ENCODE measurements at places on chromosomes 4 and X. TPM values are rescaled to one million over a fixed set of nuclear protein-coding genes. Genes with fewer than 3 reads are reported as not detected.

The NKAP gene
- 7.1 TPM for total RNA-seq

- no peak for DNase-seq
Observed at GRCh38 chr4:74456056-74456744, 11.3 kb downstream of the AREG start.

DNA sequence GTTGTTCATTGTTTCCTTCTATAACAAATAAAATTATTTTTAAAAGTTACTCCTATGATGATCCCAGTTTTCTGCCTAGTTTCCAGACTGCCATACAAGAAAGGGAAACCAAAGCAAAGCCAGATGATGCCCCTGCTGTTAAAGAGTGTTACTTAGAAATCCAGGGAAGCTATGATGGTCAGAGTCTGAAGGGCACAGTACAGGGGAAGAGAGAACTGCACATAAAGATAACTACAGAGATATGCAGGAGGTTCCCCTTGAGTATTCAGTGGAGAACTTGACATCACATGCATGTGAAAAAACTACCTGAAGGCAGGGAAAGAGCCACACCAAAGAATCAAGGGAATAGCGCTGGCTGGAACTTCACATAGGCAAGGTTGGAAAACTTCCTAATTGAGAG lies 494.2 kb upstream of the FSTL5 start:
- no peak for DNase-seq

DNA sequence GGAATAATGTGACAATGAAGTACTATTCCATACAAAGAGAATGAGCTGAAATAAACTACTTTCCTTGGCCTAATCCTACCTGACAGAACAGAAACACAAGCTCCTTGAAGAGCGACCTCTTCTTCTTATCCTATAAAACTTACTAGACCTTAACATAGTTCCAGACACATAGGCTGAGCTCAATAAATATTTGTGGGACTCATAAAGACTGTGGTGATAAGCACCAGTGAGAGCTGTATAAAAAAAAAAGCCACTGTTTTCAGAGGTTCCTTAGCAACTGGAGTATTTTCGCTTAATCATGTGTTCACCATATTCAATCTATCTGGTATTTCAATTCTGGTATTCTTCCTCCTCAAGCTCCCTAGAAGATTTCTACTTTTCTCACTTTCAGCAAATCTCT lies 1129.6 kb downstream of the STPG2 start:
- DNase-seq = no peak

DNA sequence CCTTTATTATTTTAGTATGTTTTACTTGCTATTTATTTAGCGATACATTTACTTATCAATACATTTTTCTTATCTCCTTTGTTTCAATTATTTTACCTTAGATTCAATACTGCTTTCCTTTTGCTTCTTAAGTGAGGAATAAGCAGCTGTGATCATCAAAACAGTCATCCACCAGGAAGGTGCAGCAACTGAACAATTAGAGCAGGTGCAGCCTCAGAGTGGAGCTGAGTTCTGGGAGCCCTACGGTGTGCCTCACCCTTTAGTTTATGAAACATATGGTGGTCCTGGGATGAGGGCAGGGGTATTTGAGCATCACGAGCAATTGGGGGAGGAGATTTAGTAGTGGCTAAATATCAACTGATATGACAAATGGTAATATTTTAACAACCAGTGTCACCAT lies 111.0 kb downstream of the FRYL start:
- DNase-seq = no peak

- DNase-seq = no peak
Observed at GRCh38 chr4:12761694-12762093, 722.4 kb downstream of the RAB28 start.

DNA sequence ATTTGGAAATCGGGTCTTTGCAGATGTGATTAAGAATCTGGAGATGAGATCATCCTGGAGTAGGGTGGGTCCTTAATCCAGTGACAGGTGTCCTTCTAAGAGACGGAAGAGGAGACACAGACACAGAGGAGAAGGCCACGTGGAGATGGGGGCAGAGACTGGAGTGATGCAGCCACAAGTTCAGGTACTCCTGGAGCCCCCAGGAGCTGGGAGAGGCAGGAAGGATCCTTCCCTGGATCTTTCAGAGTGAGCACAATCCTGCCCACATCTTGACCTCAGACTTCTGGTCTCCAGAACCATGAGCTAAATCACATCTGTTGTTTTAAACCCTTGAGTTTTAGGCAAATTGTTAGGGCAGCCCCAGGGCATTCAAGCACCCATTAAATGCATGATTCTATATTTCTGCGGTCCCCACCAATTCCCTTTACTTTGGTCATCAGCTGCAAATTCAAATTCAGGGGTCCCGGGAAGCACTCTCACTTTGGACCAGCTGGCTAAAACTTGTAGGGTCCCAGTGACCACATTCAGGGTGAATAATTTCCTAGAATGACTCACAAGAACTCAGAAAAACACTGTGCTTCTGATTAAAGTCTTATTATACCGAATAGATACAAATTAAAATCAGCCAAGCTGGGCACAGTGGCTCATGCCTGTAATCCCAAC lies 12.8 kb upstream of the AKAP17A start:
- no peak for DNase-seq

DNA sequence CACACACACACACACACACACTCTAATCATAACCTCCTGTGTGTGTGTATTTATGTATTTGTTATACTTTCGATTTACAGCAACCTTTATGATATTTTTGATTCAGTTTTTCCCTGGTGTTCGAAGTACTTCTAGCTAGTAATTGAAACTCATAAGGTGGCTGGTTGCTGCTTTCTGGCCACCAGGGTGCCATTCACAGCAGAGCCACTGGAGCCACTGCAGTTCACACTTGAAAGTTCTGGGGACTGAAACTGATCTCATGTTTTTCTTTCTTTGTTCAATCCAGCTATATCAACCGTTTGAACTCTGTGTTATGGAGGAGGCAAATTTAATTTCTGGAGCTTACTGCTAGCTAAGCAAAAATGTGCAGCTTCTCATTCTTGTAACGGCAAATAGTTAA lies 419.4 kb downstream of the ADGRL3 start:
- no peak for DNase-seq

GRCh38 chrX:68203646-68204045 lies 229.6 kb downstream of the OPHN1 start:
- DNase-seq = no peak

DNA sequence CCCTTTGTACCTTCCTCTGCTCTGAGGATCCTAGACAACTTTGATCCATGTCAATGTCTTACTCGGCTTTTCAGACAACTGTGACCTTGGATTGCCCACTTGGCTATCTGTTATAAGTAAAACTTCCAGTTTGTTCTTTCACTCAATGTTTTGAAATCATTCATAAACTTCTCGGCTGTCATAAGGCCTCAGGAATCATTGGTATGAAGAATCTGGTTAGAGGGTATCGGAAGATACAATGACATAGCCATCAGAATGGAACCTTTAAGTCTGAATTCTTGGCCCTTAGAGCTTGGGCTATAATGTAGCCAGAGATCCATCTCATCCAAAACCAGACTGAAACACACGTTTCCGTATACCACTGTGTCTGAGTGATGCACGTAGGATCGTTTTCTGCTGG lies 59.0 kb upstream of the WDR1 start:
- no peak for DNase-seq

The GPM6B gene
- total RNA-seq = 132 TPM

- DNase-seq = no peak
Observed at GRCh38 chr4:174307694-174308093, 24.0 kb downstream of the CEP44 start.

The GRK4 gene
- 1.8 TPM for total RNA-seq

GRCh38 chrX:74104356-74105015 lies 199.5 kb upstream of the ZCCHC13 start:
- no peak for DNase-seq

The F11 gene
- 0.99 TPM for total RNA-seq

GRCh38 chrX:46686003-46686645 lies 72.8 kb downstream of the SLC9A7 start:
- DNase-seq = no peak

GRCh38 chr4:147730333-147730732 lies 1.6 kb upstream of the ARHGAP10 start:
- no peak for DNase-seq
